ENCODE measurements at places on chromosomes 7 and 10.

DNA sequence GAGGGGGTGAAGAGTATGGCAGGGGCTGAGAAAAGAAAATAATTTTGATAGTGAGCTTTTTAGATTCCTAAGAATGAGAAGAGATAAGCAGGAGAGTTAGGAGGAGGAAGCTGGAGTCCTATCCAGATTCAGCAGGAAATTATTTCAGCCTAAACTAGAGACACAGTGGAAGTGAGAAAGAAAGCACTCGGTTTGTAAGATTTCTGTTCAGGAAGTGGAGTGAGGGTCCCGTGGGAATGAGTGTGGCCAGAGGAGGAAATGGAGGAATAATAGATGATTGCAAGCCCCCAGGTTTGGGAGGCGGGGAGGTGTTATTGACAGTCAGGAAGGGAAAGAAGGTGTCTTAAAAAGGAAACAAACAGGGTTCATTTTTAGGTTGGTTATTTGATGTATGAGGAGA lies 84.8 kb upstream of the NRP1 start:
- no peaks in the 10 kb centered on the region for H3K4me1 ChIP-seq
- no peak overlapping the region for H3K27ac ChIP-seq
- H3K27me3 ChIP-seq, result no peaks in the 10 kb centered on the region
- DNase-seq, result no peak
- no peaks in the 10 kb centered on the region for H3K36me3 ChIP-seq

DNA sequence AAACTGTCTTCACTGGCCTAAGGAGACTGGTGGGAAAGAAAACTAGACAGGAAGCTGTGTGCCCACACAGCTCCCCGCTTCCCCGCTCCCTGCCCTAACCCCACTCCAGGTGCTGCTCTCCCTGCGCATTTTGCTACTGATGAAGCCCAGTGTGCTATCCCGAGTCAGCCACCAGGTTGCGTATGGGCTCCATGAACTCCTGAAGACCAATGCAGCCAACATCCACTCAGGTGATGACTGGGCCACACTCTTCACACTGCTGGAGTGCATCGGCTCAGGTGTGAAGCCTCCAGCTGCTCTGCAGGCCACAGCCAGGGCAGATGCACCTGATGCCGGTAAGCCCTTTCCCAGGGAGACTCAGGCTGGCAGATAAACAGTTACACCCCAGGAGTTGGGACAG lies 20.3 kb upstream of the NFKB2 start:
- DNase-seq, result no peak
- H3K27ac ChIP-seq, result no peak overlapping the region
- no peak overlapping the region for H3K4me3 ChIP-seq
- H3K4me1 ChIP-seq, result no peaks in the 10 kb centered on the region

DNA sequence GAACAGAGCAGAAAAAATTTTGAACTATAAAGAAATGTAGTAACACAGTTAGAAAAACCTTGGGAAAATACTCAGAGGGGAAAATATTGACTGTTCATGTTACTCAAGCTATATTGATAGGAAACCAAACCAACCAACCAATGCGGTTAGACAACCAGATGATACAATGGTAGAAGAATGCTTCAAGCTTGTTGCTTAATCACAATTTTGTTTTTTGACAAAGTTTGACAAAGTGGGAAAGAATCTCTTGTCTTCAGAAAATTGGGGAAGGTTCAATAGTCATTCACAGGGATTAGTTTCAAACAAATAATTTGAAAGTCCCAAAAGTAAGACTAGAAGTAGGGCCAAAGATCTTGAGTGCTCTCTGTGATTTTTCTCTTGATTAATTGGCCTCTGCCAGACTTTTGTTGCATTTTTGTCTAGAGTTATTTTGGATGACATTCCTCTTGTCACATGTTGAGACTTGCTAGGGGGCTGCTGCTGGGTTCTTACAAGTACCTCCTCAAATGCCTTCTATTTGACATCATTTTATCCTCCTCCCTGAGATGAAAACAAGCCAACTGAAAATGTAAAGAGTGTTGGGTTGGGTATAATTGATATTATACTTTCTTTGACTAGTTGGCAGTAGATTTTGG lies 233.1 kb upstream of the PHYHIPL start:
- no peak for DNase-seq
- H3K4me1 ChIP-seq, result no peaks in the 10 kb centered on the region
- H3K4me3 ChIP-seq, result no peak overlapping the region
- no peak overlapping the region for H3K27ac ChIP-seq
- H3K36me3 ChIP-seq, result no peaks in the 10 kb centered on the region

DNA sequence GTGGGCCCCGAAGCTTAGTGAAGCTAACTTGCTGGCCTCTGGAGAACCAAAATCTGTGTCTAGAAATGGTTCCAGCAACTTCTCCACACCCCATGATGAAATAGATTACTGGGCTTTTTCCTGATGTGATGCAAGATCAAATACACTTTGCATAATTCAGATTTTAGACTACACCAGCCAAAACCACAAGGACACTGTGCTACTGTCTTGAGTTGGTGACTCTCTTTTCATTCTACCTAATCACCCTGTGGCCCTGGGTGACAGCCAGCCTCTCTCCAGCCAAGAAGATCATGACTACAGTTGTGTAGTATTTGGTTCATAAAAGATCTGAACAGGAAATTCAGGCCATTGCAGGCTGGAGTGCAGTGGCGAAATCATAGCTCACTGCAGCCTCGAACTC lies 22.2 kb downstream of the AZGP1 start:
- no peak for DNase-seq
- H3K4me3 ChIP-seq, result no peak overlapping the region
- no peaks in the 10 kb centered on the region for H3K27me3 ChIP-seq

GRCh38 chr7:80346704-80347103 lies 165.2 kb downstream of the GNAT3 start:
- H3K4me3 ChIP-seq, result no peak overlapping the region
- no peaks in the 10 kb centered on the region for H3K36me3 ChIP-seq
- DNase-seq, result no peak
- no peaks in the 10 kb centered on the region for H3K4me1 ChIP-seq

GRCh38 chr7:55210716-55211115 lies 154.4 kb upstream of the LANCL2 start:
- H3K27ac ChIP-seq, result no peak overlapping the region
- H3K27me3 ChIP-seq, result no peaks in the 10 kb centered on the region
- DNase-seq, result no peak

DNA sequence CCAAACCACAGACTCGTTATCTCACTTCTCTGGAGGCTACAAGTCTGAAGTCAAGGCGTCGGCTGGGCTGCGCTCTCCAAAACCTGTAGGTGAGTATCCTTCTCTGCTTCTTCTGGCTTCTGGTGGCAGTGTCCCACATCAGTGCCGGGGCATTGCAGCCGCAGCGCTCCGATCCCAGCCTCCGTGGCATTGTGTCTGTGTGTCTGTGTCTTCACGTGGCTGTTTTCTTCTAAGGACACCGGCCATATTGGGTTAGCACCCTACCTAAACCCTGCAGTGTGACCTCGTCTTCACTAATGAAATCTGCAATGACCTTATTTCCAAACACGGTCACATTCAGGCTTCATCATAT lies 584.9 kb upstream of the COBL start:
- H3K36me3 ChIP-seq, result no peaks in the 10 kb centered on the region
- no peak overlapping the region for H3K4me3 ChIP-seq
- no peaks in the 10 kb centered on the region for H3K27me3 ChIP-seq
- DNase-seq, result no peak

DNA sequence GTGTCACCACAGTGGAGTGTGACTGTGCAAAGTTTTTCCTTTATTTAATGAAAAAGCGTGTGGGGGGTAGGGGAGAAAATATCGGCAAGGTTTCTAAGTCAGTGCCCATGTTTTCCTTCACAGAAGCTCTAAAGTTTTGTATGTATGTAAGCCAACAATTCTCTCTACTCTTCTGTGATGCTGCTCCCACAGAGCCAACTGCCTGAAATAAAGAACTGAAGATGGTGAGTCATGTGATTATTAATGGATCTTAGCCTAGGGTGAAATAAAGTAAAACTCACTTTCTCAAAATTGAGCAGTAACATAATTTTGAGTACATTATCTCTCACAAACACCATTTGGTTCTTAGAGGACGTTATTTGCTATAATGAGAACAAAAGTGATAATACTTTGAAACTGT lies 143.7 kb downstream of the ELMO1 start:
- H3K4me1 ChIP-seq, result 0 out of 2 replicates have a peak, but pooled peaks cover under 1% of the 10 kb centered on the region
- DNase-seq, result no peak

DNA sequence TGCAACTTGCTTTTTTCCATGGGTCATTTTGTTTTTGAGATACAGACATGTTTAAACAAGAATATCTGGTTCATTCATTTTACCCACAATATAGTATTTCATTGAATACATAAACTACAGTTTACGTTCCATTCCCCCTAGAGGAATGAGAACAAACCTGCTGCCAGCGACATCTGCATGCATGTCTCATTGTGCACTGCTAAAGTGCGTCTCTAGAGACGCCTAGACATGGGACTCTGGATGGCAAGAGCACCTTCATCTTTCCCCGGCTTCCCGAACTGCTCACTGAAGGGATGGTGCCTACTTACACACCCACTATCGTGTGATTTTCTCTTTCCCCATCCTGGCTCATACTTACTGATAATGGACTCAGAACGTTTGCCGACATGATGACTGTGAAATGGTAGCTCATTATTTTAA lies 1.2 kb upstream of the ZNF777 start:
- H3K4me1 ChIP-seq, result 0 out of 2 replicates have a peak, but pooled peaks cover 6% of the 10 kb centered on the region
- H3K27me3 ChIP-seq, result no peaks in the 10 kb centered on the region
- H3K4me3 ChIP-seq, result no peak overlapping the region
- H3K27ac ChIP-seq, result no peak overlapping the region

DNA sequence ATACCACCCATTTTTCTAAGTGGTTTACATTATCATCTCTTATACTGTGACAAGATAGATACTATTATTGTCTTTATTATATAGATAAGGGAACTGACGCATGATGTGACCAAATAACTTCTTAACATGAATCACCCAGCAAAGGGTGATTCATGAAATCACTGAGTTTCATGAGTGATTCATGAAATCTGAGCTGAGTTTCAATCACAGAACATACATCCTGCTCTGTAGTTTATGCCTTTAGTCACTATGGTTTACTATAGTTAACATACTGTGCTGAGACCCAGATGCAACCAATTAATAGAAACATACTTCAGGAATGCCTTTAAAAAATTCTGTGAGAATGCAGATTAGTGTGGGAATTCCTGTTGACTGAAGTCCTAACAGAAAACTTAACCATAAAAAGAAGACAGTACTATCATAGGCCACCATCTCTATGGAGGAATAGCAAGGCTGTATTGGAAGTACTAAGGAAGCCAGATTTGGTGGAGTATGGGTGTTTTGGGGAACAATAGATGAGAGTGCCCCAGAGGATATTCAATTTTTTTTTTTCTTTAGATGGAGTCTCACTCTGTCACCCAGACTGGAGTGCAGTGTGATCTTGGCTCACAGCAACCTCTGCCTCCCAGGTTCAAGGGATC lies 43.1 kb upstream of the SEMA3A start:
- no peaks in the 10 kb centered on the region for H3K4me1 ChIP-seq
- no peak overlapping the region for H3K4me3 ChIP-seq
- no peak for DNase-seq
- no peak overlapping the region for H3K27ac ChIP-seq

DNA sequence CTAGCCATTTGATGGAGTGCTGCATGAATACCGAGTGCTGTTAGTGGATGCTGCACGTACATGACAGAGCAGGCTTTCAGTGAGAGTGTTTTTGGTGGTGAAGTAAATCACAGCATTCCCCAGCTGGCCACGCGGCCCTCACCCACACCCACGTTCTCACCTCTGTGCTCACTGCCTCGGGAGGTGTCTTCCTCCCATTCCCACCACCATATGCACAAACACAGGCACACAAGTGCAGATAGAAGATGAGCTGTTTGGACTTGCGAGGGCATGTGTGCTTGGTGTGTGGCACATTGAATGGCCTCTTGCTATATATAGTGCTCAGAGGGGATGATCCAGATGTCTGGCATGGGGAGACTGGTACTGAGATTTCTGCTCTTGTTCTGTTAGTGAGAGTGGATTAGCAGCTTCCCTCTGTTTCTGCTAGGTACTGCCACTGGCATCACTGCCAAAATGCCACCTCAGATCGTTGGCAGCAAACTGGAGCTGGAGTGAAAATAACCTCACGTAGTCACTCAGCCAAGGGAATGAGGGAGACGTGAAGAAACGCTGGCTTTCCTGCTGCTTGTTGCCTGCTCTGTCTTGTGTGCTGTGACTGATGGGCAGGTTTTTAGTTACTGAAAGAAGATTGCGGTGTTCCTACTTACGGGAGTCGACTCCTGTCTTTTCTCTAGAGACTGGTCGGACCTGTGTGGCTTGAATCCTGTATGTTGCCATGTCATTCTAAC lies 19.1 kb downstream of the DNAJB6 start:
- no peaks in the 10 kb centered on the region for H3K27me3 ChIP-seq
- no peak for DNase-seq
- peaks cover 25% of the 10 kb centered on the region for H3K4me1 ChIP-seq
- H3K36me3 ChIP-seq, result peaks cover 15% of the 10 kb centered on the region

- H3K36me3 ChIP-seq, result no peaks in the 10 kb centered on the region
- no peak for DNase-seq
- H3K4me3 ChIP-seq, result no peak within 1 kb of the TSS
- H3K27ac ChIP-seq, result no peak within 1 kb of the TSS
- H3K27me3 ChIP-seq, result peaks cover 2% of the 10 kb centered on the region
- H3K4me1 ChIP-seq, result no peaks in the 10 kb centered on the region
Observed at GRCh38 chr10:44385026-44385695, at the start of gene CXCL12. TSS of gene CXCL12 (minus strand) at chr10:44385097. CDS start at chr10:44385005, 92 bp downstream.

- no peaks in the 10 kb centered on the region for H3K36me3 ChIP-seq
- DNase-seq, result no peak
Observed at GRCh38 chr7:40658729-40659128, 523.9 kb downstream of the SUGCT start.

DNA sequence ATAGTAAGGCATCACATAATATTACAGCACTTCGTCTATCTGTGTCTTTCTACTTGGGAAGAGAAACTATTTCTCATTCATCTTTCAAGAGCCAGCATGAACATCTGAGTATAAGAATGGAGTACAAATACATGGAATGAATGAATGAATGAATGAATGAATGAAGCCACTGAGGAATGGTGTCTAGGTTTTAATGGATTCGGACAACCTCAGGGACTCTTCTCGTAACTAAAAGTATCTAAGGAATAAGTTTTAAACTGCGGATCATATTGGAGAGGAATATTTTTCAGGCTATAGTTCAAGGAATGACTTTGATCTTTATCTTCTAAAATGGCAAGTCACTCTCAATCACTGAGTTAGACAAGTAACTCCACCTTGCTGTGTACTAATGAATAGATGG lies 199.0 kb downstream of the DOCK4 start:
- no peak for DNase-seq
- no peaks in the 10 kb centered on the region for H3K4me1 ChIP-seq
- H3K36me3 ChIP-seq, result no peaks in the 10 kb centered on the region
- H3K4me3 ChIP-seq, result no peak overlapping the region

- H3K36me3 ChIP-seq, result no peaks in the 10 kb centered on the region
- H3K4me3 ChIP-seq, result no peak overlapping the region
- H3K27me3 ChIP-seq, result no peaks in the 10 kb centered on the region
- no peak for DNase-seq
Observed at GRCh38 chr7:69615685-69616084, 17.4 kb downstream of the AUTS2 start.
